ENCODE measurements at places on chromosomes 6 and 20.
A peak's percentile ranks its signal among the peaks of the same experiment; 100 is the strongest.

DNA sequence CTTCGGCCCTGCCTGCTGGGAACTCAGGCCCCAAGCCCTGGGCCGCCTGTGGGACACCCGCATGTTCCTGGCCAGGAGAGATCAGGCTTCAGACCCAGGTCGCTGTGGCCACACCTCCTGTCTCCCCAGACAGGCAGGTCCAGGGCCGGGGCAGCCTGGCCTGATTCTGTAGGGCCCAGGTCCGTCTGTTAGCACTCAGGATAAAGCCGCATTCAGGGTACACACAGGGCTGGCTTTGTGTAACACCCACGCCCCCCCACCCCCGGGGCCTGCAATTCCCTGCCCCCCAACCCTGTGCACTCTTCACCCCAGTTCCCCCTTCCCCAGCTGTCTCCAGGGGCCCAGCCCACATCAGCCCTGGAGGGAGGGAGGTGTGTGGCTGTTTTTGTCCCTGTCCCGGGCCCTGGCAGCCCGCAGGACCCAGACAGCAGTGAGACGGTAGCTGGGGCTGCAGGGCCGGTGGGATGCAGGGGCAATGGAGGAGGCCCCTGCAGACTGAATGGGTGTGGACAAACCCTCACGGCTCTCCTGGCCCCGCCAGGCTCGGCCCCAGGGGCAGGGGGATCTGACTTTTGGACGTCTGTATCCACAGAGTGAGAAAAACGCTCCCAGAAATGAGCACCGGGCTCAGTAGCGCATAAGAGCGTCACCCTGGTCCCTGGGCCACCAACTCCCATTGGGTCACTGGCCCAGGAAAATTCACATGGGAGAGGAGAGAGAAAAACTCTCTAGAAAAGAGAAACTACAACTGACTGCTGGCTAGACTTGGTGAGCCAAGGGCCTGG lies 42.4 kb upstream of the ZBP1 start:
- no peak for DNase-seq

GRCh38 chr6:154157082-154157481 lies 118.0 kb downstream of the OPRM1 start:
- peak; percentile 7 for DNase-seq

DNA sequence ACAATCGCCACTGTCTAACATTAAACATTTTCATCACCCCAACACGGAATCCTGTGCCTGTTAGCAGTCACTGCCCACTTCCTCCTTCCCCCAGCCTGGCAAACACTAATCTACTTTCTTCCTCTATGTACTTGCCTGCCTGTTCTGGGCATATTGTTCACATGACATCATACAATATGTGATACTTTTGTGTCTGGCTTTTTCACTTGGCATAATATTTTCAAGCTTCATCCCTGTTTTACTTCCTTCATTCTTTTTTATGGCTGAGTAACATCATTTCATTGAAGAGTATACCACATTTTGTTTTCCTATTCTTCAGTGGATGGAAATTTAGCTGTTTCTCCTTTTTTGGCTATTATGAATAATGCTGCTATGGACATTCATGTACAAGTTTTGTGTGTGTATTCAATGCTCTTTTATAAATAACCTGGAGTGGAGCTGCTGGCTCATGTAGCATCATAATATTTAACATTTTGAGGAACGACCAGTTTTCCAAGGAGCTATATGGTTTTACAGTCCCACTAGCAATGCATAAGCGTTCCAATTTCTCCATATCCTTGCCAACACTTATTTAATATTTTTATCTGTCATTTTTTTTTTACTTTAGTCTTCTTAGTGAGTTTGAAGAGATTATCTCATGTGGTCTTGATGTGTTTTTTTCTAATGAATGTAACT lies 360.1 kb downstream of the HDGFL1 start:
- DNase-seq: no peak

DNA sequence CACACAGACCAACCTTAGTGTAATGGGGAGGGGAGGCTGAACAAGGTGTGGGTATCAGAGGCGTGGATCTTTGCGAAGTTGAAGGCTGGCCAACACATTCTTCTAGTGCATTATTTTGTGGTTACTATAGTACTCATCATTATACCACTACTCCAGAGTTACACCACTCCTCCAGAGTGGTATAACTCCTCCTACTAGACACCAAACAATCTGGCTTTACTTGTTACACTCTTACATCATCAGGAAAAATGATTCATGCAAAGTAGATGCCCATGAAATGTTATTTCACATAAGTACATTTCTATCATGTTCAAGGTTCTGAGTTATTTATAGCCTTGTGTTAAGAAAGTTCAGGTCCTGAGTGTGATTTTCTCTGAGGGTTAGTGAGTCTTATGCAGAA lies 443.1 kb upstream of the OPRM1 start:
- no peak for DNase-seq

- DNase-seq: no peak
Observed at GRCh38 chr6:24848461-24848860, 49.7 kb upstream of the ARMH2 start.

DNA sequence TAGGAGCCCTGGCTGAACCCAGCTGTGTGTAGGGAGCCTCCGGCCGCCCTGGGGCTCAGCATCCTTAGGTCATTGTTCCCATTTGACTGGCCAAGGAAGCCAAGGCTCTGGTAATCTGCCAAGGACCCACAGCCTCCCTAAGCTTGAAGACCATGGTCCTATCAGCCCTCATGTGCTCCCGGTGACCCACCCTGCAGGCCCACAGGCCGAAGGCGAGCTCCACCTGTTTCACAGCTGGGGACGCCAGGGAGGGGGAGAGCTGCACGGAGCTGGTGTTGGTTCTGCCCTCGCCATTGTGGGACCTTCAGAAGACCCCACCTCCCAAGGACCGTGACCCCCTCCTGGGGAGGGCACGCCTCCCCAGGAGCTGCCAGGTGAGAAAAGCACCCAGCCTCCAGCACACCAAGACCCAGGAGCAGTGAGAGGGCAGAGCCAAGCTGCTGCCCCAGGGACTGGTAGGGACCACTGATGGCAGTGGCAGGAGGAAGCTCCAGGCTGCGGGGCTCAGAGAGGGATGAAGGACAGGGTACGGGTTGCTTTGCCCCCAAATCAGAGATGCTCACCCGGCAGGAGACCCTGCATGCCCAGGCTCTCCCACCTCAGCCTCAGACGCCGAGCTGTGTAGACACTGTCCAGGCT lies 30.7 kb upstream of the MRGBP start:
- no peak for DNase-seq

- DNase-seq: no peak
Observed at GRCh38 chr6:126380072-126380583, 40.2 kb downstream of the CENPW start.

DNA sequence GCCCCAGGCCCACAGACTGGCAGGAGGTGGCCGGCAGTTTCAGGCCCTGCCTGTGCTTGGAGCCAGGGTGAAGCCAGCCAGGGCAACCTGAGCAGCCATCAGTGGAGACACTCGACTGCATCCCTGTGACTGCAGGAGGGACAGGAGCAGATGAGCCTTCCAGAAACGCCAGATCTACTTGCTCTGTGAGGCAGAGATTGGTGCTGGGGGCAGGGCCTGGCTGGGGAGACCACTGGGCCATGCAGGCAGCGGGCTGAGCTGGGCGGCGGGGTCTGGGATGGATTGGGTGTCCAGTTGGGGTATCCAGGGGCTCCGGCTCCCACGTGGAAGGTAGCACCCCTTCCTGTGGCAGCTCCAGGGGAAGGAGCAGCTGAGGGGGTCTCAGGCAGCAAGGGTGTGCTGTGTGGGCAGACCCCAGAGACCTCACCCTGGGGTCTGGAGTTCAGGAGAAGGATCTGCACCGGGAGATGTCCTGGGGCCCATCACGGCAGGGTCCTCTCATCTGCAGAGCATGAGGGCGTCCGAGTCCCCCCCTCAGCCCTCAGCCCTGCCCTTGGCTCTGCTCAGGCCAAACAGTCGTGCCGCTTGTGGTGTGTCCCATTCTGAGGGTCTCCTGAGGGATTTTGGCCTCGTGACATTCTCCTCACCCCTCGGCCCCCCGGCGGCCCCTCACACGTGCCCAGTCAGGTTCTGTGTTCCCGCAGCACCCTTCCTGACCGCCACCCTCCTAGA lies 334.9 kb downstream of the TAF4 start:
- DNase-seq: no peak

DNA sequence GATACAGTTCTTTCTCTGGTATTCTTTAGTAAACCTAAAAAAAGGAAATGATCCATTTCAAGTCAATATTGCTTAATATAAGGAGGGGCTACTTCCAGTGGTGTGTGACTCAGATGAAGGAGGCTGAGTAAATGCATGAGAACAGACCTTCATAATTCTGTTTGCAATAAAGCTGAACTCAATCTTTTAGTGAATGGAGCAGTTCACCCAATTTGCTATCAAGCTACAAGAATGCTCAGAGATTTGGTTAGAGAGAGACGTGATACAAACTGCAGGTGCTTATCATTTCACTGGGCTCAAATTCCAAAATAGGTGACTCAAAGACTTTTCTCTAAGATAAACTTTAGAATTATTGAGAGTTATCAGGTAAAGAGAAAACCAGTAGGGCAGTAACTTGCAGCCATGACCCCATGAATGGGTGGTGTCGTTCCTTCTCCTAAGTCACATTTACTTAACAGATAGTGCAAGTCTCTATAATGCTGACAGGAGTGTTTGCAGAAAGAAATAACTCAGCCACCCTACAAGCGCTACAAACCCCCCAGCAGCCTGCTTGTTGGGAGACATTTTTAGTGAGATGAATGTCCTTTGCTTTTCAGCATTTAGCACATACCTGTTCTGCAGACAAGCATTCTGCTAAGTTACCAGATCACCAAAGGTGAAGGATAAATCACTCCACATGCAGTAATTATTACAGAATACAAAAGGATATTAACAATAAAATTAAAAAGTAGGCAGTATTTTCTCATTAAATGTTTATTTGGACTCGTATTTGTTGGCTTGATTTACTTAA lies 16.4 kb upstream of the BLOC1S5 start:
- no peak for DNase-seq

- DNase-seq: no peak
Observed at GRCh38 chr6:307065-307814, 15.0 kb downstream of the DUSP22 start.

DNA sequence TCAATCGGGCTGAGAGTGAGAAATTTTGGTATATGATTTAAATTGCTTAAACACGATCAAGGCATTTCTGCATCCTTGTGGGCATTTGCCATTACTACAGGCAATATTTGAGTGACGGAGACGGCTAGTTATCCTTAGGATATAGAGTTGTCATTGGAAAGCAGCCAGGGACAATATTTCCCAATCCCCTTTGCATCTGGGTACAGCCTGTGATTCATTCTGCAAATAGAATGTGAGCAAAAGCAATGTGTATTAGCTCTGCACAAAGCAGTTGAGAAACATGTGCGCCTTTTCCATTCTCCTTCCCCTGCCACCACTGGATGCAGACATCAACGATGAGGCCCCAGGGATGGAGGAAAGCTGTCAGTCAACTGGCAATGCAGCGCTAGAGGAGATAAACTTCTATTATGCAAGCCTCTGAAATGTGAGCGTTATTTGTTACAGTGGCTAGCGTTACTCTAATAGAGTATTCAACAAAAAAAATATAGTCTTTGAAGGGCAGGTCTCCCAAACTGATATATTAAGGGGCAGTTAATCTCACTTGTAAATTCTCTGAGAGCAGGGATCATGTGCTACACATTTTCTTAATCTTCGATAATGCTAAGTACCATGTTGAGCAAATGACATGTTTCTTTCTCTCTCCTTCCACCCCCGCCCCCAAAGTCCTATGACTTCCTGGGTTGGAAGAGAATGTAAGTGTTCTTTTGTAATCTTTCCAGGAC lies 37.1 kb upstream of the NCOA3 start:
- no peak for DNase-seq

DNA sequence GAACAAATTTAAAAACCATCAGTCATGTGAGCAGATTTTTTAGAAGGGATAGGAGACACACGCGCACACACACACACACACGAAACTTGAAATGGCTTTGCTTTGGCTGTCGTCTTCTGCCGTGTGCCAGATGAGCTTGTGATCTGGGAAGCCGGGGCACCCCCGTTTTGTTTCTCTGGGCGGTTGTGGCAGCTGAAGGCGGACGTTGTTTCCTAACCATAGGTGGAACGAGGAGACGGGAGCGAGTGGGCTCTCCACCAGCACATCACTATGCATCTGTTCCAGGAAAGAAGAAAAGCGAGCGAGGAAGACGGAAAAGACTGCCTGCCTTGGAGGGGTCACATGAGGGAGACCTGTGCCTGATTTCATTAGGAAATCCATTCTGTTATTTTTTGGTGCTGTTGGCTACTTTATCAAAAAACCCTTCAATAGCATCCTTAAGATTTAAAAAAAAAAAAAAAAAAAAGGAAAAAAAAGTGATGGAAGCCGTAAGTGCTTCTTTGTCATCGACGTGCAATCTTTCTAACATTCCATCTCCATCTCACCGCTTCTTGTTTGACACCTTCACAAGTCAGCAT lies 142.1 kb downstream of the DTNBP1 start:
- no peak for DNase-seq

- no peak for DNase-seq
Observed at GRCh38 chr6:15456422-15456821, 206.4 kb downstream of the DTNBP1 start.

- no peak for DNase-seq
Observed at GRCh38 chr6:143026696-143027449, 33.8 kb upstream of the AIG1 start.
